Stimulated activated CD8-positive, alpha-beta memory T cell treated with anti-CD3 and anti-CD28 coated beads, Interleukin-2, amount 100 ng/mL, for 1 hour (primary cell): ENCODE measurements at places on chromosomes 3 and 15.

GRCh38 chr15:42273900-42274701 is 868 bp upstream of the TMEM87A start:
- peak; percentile 40 for DNase-seq

DNA sequence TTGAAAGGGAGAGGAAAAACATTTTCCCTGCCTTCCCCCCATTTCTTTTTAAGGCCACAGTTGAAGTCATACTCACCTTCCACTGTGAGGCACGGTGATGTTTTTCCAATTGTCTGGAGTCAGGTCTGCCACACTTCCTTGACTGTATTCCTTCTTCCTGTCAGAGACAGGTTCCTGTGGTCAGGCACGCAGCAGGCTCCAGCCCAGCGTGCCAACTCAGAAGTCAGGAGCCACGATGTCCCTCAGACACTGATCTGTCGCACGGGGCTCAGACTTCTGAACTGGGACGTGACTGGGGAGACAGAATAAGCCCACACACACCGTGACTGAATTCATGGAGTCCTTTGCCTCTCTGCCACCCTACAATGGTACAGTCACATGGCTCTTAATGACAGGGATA is 41.2 kb upstream of the ADAMTS9 start:
- no peak for DNase-seq

DNA sequence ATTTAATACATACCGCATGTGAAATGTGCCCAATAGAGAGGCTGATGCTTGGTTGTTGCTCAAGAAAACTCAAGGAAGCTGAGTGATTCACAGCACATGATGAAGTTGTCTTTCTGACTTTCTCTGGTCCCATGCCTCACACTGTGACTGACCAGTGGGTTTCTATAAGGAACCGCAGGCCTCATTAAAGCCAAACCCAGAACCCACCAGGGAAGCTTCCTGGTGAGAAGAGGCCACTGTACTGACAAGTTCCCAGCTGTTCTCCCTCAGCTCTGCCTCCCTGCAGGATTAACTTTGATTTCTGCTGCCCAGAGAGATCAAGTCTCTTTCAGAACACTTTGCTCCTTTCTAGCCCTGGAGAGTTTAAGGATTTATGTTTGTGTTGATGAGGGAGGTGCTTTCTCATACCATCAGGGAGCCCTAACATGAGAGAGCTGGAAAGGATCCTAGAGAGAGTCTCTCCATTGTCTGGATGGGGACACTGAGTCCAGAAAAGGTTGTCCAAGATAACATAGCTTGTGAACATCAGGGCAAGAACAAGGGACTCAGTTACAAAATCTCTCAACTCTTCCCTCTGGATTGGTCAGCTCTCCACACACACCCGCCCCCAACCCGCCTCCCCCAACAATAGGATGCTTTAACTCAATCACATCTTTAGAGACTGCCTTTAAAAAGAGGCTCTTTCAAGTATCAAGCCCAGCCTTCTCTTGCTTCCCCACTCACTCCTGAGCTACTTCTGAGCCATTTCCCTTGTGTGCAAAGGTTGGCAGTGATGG is 303.2 kb upstream of the TLE3 start:
- DNase-seq, result no peak

DNA sequence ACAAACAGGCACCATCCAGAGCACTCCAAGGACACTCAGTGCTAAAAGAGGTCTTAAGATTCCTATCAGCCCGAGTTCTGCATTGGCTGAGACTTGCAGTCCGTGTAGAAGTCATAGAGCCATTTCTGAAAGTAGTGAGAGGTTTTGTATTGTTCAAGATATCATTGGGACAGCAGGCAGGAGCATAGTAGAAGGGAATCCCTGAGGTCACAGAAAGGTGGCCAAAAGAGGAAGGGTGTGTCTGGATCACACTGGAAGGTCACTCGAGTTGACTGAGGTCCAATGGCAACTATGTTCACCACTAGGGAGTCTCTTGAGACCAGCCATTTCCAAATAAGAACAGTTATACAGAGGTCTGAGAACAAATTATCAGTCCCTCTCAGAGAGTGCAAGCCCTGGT is 468.3 kb downstream of the EPHB1 start:
- DNase-seq, result no peak

DNA sequence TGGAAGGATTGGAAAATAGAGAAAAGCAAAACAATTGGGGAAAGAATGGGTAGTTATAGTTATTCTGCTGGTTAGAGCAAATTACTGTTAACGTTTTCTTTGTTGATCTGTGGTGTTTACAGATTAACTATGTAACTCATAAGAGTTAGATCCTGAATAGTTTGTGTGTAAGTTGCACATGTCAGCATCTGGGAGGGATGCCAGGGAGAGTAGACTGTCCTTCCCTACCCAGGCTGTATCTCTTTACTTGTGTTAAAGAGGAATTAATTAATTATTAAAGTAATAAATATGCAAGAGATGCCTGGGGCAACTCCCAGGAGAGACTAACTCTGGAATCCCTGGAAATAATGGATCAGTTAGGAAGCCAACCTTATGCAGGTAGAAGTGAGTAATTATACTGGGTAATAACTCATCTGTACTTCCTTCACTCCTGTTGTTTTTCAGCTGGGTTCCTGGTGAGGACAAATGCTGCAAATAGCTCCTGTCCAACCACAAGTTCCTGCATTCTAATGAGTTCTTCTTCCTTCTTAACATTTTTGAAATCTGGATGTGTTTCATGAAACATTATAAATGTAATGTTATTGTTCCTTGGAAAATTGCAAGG is 18.9 kb downstream of the GHRL start:
- DNase-seq, result no peak

- DNase-seq, result no peak
Measured at GRCh38 chr3:155704771-155705559, 39.9 kb downstream of the PLCH1 start.

DNA sequence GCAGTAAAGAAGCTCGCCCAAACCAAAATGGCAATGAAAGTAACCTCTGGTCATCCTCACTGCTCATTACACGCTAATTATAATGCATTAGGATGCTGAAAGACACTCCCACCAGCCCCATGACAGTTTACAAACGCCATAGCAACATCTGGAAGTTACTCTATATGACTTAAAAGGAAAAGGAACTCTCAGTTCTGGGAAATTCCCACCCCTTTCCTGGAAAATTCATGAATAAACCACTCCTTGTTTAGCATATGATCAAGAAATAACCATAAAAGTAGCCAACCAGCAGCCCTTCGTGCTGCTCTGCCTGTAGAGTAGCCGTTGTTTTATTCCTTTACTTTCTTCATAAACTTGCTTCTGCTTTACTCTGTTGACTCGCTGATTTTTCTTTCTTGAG is 164.6 kb downstream of the SMAD6 start:
- no peak for DNase-seq

DNA sequence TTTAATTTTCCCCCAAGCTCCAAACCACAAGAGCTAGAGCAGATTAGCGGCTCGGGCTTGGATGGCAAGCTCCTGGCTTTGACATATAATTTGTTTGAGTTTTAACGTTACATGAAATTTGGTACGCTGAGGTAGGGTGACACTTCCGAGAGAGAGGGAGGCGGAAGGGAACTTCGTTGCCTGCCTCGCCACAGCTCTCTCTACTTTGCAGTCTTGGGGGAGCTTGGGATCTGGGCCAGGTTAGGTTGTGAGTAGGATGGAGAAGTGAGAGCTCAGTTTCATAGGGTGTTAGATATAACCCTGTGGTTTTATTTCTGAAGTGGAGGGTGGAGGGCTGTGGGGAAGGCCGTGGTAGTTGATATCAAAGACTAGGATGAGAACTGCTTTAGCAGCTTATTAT is 39.7 kb downstream of the LRTM1 start:
- DNase-seq, result no peak

GRCh38 chr15:56794553-56795329 is 61.4 kb upstream of the ZNF280D start:
- no peak for DNase-seq

GRCh38 chr3:170634663-170635384 is 48.9 kb upstream of the SLC7A14 start:
- no peak for DNase-seq

DNA sequence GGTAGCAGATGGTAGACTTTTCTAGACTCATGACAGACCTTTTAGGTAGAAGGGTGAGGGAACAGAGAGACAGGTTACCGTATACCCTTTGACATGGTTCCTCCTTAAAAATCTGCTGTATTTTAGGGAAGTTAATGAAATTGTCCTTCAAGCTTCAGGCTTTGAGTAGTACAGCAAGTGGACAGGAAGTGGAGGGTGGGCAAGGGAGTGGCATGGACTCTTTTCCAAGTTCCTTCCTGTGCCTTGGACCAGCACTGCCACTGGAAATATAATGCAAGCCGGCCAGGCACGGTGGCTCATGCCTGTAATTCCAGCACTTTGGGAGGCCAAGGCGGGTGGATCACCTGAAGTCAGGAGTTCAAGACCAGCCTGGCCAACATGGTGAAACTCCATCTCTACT is 156.1 kb upstream of the LRRFIP2 start:
- DNase-seq, result no peak

- DNase-seq, result no peak
Measured at GRCh38 chr3:143294188-143294587, 174.6 kb downstream of the CHST2 start.

DNA sequence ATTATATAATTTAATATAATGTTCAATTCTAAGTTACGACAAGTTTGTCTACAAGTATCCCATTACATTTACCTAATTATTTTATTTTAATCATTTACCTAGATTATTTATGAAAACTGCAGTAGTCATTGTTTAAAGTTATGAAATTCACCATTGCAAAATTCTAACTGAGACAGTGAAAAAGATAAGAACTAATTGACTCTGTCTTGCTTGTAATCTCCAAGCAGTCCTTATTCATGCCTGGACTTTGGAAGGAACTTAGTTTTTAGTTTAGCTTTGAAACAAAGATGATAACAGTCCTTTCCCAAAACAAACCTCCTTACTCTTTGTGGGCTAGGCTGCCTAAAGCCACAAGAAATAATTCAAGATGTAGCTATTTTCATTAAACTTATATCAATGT is 165.0 kb downstream of the SUCNR1 start:
- no peak for DNase-seq

GRCh38 chr15:81966631-81967030 is 79.2 kb downstream of the MEX3B start:
- no peak for DNase-seq

GRCh38 chr3:71714595-71714994 is 10.6 kb downstream of the EIF4E3 start:
- DNase-seq, result no peak

DNA sequence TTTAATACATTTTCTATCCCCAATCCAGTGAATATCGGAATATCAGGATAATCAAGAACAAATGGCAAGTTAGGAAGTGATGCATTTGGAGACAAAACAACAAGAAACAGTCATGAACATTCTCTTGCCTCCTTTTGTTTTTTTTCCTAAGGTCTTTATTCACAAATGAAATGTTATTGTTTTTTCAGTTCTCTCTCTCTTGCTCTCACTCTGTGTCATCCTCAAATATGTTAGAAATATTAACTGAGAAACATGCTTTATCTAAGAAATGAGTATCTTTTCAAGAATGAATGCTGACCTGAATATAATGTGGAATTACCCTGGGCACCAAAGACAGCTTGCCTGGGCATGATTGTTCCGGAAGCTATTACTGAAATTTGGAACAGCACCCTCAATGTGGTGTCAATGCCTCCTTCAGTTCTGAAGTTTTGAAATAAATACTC is 51.3 kb downstream of the RBMS3 start:
- no peak for DNase-seq

DNA sequence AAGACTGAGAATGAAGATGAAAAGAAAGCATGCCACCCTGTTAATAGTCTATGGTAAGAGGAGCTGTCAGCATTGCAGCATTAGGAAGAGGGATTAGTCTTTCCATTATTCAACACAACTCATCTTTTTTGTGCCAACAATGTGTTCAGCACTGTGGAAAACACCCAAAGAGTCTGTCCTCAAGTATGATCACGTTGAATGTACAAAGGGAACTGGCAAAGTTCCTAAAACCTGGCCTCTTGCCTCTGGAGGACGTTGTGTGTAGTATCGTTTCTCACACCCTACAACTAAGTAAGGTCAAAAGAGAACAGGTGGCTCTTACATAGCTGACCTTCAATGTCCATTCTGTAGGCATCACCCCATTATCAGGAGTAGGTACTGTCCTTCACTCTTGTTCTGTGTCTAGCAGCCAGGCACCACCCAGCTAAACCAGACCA is 147.9 kb upstream of the THBS1 start:
- no peak for DNase-seq

DNA sequence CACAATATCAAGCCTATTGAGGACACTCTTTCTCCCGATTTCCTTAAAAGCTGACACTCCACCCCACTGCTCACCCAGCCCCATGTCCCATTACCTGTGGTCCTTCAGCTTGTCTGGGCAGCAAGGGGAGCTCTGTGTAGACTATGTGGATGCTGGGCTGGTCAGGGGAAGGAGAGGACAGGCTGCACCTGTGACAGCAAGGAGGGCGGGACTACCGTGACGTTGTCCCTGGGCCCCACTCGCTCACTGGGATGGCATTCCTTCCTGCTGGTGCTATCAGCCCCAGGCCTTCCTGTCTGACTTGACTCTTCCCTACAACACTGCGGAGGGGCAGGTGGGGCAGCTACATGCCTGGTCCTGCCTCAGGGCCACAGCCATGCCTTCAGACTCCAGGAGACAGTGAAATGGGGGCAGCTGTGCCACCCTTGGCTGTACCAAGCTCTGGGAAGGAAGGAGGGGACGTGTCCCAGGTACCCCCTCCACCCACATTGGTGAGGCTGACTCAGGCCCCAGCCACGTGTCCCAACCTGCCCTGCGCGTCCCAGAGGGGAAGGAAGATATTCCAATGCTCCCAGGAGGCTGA is at the start of gene TMEM40:
Gene TMEM40 (minus strand): TSS at position 163 of the 583 bp plus-strand sequence. CDS start 9,427 bp downstream, outside the sequence.
- DNase-seq, result no peak

GRCh38 chr15:100438570-100438969 is 90.2 kb downstream of the CERS3 start:
- no peak for DNase-seq

- no peak for DNase-seq
Measured at GRCh38 chr3:160458151-160458550, 8.6 kb upstream of the TRIM59 start.

DNA sequence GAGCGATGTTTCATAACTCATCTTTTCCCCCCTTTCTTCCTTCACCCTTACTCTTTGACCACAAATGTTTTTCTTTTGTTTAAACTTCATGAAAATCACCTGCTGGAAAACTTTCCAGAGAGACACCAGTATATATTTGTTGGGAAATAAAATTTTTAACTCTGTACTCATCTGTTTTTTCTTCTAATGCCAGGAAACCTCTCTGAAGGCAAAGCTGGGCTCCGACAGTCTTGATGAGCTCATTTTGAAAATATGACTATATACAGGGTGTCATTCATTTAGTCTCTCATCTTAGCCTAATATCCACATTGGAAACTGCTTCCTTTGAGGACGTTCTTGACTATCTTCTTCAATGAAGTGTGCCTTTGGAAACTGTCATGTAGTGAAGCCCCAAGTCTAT is 339.6 kb upstream of the ROBO2 start:
- no peak for DNase-seq

GRCh38 chr15:68554721-68555678 is 23.8 kb upstream of the CORO2B start:
- no peak for DNase-seq

- peak; percentile 56 for DNase-seq
Measured at GRCh38 chr3:52317208-52318000, 1.3 kb downstream of the DNAH1 start.
